ENCODE measurements at places on chromosomes 16 and 17. TPM values are rescaled to one million over a fixed set of nuclear protein-coding genes. Genes with fewer than 3 reads are reported as not detected.

The NLRC3 gene
- 12.3 TPM for total RNA-seq

- no peaks in the 10 kb centered on the region for H3K27me3 ChIP-seq
- no peaks in the 10 kb centered on the region for H3K4me1 ChIP-seq
- no peak overlapping the region for H3K4me3 ChIP-seq
- H3K27ac ChIP-seq: no peak overlapping the region
Measured at GRCh38 chr16:66668777-66669444, 27.6 kb downstream of the CMTM4 start.

The SHBG gene
- total RNA-seq: not detected

GRCh38 chr16:18983565-18984434 lies at the start of gene TMC7:
Gene TMC7, plus strand, starts transcription at chr16:18983934. Its CDS starts 130 bp downstream, at chr16:18984064.
- no peaks in the 10 kb centered on the region for H3K36me3 ChIP-seq
- no peak within 1 kb of the TSS for H3K27ac ChIP-seq
- peak; percentile 47 for DNase-seq
- H3K27me3 ChIP-seq: peaks cover 47% of the 10 kb centered on the region

The OR1A1 gene
- not detected for total RNA-seq

DNA sequence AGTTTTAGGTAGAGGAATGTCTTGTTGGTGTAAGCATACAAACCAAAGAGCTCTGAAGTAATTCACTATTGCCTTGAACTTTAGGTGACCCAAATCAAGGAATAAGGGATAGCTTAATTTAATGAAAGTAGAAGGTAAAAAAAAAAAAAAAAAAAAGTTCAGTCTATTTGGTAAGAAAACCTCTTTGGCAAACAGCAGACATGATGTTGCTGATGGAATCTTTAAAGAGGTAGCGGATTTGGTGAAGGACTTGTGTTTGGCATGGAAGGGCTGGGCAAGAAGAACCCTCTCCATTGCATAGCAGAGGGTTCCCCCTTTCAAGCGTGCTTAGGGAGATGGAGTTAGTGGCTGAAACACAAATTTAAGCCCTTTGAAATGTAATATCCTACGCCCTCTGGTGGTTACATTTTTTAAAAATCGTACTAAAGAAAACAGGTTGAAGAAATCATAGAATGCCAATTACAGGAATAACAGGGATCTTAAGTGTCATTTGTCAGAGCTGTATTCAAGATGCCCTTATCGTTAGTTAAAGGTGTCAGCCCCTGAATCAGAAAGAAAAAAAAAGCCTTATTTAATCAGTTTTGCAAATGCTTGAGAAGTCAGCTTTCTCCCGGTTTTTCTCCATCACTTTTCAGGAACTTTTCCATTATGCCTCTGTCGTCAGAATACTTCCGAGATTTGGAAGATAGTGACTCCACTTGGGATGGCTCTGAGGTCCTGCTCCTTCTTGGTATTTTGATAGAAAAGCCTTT lies 383.1 kb downstream of the KCNJ2 start:
- H3K27ac ChIP-seq: no peak overlapping the region
- no peaks in the 10 kb centered on the region for H3K4me1 ChIP-seq
- no peaks in the 10 kb centered on the region for H3K27me3 ChIP-seq
- no peak overlapping the region for H3K4me3 ChIP-seq
- H3K36me3 ChIP-seq: no peaks in the 10 kb centered on the region

- H3K36me3 ChIP-seq: peaks cover 9% of the 10 kb centered on the region
- DNase-seq: no peak
- no peak overlapping the region for H3K4me3 ChIP-seq
Measured at GRCh38 chr16:21982108-21982507, 18.8 kb downstream of the PDZD9 start.

The PRCD gene
- total RNA-seq: 0.66 TPM

- peaks cover 7% of the 10 kb centered on the region for H3K27me3 ChIP-seq
- H3K4me3 ChIP-seq: no peak overlapping the region
- H3K27ac ChIP-seq: peak overlapping the region; percentile 75
- H3K36me3 ChIP-seq: no peaks in the 10 kb centered on the region
- peaks cover 28% of the 10 kb centered on the region for H3K4me1 ChIP-seq
- DNase-seq: peak; percentile 67
Measured at GRCh38 chr17:83083368-83084201, 4.2 kb downstream of the METRNL start.
